Activated naive CD4-positive, alpha-beta T cell treated with Interleukin-2 at 50 U/mL for 16 hours (primary cell): ENCODE measurements at places on chromosomes 7 and 10.

DNA sequence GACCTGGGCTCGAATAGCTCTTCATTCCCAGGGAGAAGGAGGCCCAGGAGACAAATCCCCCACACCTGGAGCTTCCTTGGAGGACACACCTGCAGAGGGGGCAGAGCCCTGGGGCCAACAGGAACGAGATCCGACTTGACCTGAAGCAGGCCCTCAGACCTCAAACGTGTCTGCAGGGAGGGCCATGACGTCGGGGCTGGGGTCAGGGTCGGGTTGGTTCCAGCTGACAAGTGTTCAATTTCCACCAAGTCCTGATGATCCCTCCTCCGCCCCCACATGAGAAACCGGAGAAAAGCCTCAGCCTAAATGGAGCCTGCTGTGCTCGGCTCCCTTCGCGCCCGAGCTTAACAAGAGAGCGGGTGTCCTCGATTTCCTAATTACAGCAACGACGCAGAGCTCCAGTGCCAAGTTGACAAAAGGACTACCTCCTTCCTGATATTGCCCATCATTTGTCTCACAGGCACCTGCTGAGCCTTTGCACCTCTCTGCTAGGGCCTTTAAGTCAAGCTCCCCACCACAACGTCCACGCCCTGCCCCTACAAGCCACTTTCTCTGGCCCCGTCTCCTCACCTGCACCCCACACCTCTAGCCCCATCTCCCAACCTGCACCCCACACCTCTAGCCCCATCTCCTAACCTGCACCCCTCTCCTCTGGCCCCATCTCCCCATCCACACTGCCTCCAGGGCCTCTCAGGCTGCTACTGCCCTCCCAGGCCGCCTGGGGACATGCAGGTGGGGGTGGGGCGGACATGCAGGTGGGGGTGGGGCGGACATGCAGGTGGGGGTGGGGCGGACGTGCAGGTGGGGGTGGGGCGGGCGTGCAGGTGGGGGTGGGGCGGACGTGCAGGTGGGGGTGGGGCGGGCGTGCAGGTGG lies 519.4 kb downstream of the GLRX3 start:
- no peak for DNase-seq

DNA sequence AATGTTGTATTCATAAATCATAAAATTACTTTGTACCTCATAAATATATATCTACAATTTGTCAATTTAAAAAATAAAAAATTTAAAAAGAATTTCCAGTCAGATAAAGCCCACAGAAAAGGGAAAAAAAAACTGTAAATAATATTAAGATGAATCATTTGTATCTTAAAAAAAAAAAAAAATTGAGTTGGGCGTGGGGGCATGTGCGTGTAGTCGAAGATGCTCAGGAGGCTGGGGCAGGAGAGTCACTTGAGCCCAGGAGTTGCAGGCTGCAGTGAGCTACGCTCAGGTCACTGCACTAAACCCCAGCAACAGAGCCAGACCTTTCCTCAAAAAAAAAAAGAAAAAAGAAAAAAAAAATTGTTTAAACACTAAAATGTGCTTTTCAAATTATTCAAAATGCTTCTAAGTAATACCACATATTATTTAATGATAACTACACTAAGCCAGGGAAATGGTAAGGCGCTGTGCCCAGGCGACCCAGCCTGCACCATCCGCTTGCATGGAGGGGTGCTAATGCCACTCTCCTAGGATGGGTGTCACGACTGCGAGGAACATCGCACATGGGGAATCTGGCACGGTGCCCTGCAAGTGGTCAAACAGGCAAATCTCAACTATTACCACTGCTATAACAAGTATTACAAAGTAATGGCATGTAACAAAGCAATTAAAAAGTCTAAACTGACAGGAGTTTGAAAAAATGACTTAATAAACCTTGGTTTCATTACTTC lies 15.4 kb downstream of the GLUD1 start:
- no peak for DNase-seq

GRCh38 chr10:1573981-1574380 lies 163.3 kb downstream of the ADARB2 start:
- DNase-seq, result no peak

DNA sequence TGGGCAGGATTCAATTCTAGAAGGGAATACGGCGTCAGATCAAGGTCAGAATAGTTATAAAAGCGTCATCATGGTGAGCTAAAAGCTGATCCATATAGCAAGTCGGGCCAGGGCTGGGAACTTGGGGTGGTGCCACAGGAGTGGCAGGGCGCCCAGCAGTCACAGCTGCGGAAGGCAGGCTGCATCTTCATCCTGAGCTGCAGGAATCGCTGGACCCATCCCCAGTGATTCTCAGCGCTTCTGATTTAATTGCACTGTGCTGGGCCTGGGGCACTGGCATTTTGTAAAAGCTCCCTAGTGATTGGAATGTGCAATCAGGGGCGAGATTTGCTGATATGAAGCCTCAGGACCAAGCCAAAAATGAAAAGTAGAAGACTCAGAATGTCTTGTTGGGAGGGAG lies 135.3 kb downstream of the CTTNBP2 start:
- no peak for DNase-seq

- no peak for DNase-seq
These were observed 143.0 kb upstream of the NRBF2 start for GRCh38 chr10:62990126-62990525.

DNA sequence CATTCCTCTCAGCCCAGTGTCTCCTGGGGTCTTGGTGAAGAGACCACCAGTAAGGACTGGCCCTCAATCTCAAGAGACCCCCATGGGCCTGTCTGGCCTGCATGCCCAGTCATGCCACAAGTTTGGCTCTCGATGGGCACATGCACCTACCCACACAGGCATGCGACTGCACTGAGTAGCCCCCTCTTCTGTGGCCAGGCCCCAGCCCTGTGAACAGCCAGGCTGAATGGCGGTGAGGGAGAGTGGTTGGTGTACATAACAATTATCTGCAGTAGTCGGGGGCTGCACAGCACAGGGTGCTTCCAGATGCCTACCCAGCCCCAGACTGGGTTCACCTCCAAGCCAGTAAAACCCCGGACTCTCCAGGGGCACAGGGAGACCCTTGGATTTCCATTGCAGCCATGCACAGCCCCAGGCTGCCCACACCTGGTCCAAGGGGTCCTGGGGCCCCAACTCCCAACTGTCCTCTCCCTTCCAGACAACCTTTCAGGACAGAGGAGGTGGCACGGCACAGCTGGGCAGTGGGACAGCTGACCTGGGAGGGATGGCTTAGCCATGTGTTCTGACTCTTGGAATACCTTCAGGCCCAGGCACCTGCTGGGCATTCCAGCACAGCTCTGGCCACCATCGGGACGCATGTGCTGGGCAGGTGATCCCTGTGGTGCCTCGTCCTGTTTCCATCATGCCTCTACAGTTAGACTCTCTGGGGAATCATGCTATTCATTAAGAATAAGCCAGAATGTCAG lies 21.0 kb upstream of the CSGALNACT2 start:
- DNase-seq, result no peak

GRCh38 chr7:43204081-43204480 lies 91.6 kb downstream of the HECW1 start:
- DNase-seq, result no peak

DNA sequence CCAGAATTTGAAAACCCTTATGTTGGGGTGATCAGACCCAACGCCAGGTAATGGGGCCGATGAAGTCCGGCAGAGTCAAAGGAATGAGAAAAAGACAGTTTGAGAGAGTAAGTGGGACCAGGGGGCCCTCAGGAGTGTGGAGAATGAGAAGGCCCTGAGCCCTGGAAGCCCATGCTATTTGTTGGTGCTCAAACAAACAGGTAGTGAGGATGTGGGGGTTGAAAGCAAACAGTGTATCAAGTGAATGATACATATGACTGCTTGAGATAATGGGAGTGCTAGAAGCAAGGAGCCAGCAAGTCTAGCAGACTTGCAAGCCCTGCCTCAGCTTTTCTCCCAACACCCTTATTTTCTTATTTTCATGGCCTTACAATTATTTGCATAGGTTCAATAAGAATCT lies 11.2 kb upstream of the SEPTIN14 start:
- no peak for DNase-seq

DNA sequence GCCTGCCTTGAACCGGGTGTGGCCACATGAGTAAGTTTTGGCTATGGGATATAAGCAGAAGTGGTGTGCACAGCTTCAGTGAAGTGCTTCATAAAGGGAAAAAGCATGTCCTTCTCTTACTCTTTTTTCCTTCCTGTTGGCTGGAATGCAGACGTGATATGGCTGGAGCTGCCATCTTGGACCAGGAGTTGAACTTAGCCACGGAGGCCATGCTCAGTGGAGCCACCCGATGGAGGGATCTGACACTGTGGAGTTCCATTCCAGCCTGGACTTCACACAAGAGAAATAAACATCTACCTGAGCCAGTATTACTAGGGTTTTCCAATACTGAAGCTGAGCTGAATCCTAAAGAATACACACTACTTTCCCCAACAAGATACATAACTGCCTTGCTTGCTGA lies 52.3 kb downstream of the CCDC3 start:
- DNase-seq, result no peak

- no peak for DNase-seq
These were observed 12.9 kb upstream of the TMEM26 start for GRCh38 chr10:61465901-61466632.

DNA sequence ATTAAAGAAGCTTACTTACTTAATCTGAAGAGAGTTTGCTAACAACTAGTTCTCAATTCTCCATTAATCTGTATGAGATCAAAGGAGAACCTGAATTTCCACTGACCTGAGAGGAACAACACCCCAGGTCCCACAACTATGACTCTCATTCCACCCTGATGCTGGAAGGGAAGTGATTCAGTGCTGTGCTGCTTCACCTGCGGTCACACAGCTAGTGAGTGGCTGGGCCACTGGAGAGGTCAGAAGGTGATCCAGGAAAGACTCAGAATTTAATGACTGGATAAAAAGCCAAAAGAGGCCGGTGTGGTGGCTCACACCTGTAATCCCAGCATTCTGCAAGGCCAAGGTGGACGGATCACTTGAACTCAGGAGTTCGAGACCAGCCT lies 23.6 kb downstream of the SORBS1 start:
- no peak for DNase-seq

GRCh38 chr7:114047889-114048288 lies 129.1 kb upstream of the PPP1R3A start:
- DNase-seq, result no peak

DNA sequence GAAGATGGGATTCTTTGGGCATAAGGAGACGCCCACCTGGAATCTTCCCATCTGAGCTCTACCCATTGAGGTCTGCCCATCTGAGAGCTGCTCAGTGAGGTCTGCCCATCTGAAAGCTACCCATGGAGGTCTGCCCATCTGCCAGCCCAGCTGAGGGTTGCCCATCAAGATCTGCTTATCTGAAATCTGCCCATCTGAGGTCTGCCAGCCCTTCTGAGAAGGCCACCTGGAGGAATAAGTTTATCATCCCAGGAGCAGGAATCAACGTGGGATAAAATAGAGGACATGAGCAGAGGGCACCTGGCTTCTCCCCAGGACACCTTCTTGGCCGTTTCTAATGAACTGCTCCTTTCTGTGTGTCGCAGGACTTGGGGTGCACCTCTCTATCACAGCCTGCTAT lies 35.3 kb upstream of the PDZD8 start:
- DNase-seq, result no peak

GRCh38 chr10:5905854-5906507 lies 15.9 kb downstream of the FBH1 start:
- DNase-seq, result no peak

DNA sequence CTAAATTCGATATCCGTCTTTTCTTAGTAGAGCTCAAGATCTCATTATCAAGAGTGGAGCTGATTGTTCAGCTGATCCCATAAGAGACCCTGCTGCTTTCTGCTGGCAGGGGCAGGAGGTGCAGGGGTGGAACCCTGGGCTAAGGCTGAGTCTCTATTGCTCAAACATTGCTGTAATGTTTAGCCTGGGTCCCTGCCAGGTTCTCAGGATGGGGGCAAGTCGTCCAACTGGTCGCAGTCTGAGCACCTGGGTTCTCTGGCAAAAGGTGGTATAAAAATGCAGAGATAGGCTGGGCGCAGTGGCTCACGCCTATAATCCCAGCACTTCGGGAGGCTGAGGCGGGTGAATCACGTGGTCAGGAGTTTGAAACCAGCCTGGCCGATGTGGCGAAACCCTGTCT lies 62.0 kb upstream of the NRBF2 start:
- no peak for DNase-seq

GRCh38 chr7:112081778-112082177 lies 124.4 kb downstream of the DOCK4 start:
- no peak for DNase-seq

GRCh38 chr10:86862786-86863483 lies 94.5 kb downstream of the MMRN2 start:
- no peak for DNase-seq

- no peak for DNase-seq
These were observed 172.6 kb upstream of the NRP1 start for GRCh38 chr10:33506838-33507661.

DNA sequence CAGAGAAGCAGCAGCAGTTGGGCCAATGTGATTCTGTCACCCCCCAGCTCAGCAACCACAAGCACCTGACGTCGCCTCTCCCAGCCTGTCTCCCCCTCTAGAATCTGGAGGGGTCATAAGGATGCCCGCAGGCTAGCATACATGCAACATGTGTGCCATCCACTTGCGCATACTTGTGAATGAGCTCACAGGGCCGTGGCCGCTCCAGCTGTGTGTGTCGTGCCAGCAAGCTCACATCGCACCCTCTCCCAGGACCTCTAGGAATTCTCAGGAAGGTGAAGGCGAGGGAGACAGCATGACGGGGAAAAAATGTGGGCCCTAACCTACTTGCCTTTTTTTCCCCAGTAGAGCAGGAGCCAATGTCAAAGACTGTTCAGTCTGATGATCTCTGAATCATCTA lies 80.3 kb downstream of the STRA8 start:
- no peak for DNase-seq

GRCh38 chr10:26215396-26215934 lies 1.1 kb upstream of the GAD2 start:
- no peak for DNase-seq

GRCh38 chr10:96556003-96556402 lies 30.8 kb downstream of the TM9SF3 start:
- DNase-seq, result no peak

DNA sequence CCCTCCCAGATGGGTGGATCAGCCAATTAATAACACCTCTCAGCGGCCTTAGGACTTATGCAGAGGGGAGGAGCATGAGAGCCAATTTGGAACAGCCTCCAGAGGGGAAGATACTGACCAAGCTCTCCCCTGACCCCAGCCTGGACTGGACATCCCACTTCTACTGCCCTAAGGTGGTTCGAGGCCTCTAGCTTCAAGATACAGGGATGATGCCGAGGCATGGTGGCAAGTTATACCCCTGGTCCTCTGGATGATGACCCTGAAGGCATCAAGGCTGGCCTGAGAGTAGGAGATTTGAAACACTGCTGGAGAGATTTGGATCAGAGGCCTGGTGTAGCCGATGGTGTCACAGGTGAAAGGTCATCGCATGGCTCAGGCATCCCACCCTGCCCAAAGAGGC lies 3.2 kb downstream of the CDH23 start:
- no peak for DNase-seq
